ENCODE measurements at places on chromosomes 3 and 15.

- DNase-seq = no peak
Measured at GRCh38 chr3:137944593-137944992, 65.4 kb upstream of the CLDN18 start.

DNA sequence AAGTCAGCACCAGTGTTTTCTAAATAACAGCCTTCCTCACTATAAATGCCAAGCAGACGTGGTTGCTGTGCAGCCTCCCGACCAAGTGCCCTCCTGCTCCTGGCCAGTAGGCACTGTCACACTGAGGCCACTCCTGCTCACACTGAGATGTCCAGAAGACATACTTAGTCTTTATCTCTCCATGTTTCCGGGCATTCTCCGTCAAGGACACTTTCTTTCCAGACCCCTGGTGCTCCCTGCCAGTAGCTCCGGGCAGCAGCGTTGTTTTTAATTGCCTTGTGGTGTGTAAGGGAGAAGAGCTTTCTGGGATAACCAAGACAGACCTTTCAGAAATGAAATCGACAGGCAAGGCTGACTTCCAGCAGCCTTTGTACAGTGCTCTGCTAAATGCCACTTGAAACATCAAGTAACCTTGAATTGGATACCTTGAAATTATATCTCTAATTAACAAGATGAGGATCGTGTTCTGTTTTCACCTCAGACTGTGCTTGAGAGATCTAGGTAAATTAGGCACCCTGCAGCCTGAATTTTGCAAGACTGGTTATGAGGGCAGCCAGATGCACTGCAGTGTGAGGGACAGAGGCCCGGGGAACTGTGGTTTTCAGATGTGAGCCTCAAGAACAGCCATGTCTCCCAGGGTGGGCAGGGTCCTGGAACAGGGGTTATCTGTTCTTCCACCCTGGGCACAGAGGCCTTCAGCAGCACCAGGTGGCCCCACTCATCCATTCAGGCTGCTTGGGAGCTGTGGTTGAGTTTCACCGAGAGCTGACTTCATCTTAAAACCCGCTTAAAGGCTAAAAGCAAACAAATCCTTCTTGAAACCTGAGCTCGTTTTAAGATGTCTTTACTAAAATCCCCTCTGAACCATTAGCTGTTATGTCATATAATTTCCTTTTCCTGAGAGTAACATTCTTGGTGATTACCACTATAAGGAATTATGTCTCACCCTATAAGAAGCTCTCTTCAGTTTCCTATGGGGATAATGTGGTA lies 105.5 kb upstream of the IL12A start:
- no peak for DNase-seq

DNA sequence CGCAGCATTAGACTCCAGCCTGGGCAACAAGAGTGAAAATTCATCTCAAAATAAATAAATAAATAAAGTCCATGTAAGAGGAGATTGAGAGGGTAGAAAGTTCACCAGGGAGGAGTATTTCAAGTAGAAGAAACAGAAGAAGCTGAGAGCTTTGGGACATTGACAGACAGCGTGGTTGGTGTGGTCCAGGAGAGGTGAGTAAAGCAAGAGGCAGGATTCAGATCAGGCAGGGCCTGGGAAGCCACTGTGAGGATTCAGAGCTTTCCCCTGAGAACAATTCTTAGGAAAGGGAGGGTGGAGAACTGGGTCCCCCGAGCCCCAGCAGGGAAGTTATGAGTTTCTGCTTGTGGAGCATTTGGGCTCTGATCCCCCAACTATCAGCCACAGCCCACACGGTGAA lies 54.2 kb upstream of the AMOTL2 start:
- DNase-seq = no peak

GRCh38 chr3:175270198-175270837 lies 411.2 kb downstream of the NAALADL2 start:
- no peak for DNase-seq

DNA sequence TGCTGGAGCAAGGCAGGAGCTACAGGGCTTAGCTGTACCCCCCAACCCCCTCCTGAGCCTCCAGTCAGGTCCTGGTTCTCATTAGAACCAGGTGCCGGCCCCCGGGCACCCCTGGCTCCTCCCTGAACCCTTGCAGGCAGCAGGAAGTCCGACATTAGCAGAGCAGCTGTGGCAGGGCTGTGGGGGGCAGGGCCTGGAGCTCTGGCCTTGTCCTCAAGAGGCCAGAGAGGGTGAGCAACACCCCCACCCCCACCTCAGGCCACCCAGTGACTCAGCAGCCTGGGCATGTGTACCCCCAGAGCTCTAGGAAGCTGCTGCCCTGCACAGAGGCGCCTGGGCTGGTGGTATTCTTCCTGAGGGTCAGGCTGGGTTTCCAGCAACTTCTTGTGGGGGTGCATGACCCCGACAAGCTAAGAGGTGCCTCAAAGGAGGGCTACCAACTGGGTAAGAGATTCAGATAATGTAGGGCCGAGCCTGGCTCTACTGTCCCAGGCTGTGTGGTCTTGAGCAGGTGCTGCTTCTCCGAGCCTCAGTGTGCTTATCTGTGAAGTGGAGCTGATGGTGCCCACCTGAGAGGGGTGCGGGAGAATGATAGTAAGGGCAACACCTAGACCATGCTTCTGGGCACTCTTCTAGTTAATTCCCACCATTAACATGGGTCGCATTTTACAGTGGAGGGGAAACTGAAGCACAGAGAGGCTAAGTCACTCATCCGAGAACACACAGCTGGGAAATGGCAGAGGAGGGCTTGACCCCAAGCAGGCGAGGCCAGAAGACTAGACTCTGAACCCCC lies 16.0 kb downstream of the H1-8 start:
- DNase-seq = no peak

- no peak for DNase-seq
Measured at GRCh38 chr3:84318273-84318809, 640.4 kb upstream of the CADM2 start.

DNA sequence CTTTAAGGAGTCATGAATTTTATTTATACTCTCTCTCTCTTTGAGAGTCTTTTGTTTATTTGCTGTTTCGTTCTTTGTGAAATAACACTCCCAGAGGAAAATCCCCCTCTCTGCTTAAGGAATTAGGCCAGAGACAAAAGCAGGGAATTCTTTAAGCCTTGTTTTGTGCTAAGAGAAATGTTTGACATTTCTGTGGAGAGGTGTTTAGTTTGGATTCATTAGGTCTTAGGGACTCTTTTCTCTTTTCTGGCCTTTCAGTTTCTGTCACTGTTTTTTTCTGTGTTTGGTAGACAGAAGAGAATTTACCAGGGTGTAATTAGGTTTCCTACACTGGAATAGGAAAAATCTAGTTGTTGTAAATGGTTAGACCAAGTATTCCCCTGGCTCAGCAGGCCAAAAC lies 241.8 kb upstream of the NR2F2 start:
- no peak for DNase-seq

DNA sequence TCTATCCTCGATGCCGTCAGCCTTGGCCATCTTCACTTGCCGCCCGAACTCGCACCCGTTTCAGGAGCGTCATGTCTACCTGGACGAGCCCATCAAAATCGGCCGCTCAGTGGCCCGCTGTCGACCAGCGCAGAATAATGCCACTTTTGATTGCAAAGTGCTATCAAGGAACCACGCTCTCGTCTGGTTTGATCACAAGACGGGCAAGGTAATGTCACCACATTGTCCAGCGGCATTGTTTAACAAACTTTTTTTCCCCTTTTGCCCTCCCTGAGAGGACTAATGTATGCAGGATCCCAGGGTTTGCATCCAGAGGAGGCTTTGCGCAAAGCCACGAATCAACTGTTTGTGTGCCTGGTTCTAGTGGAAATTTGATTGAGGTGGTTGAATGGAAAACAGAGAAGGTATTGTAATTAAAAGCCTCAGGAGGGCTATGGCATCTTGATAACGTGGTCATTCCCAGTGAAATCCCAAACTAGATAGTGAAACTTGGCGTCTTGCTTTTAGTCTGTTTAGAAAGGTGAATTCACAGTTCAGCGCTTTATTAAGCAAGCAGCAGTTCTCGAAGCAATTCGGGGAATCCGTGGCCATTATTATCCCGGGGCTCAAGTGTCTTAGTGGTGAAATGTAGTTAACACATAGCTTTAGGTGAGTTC lies 1.7 kb downstream of the SLMAP start:
- DNase-seq = no peak

DNA sequence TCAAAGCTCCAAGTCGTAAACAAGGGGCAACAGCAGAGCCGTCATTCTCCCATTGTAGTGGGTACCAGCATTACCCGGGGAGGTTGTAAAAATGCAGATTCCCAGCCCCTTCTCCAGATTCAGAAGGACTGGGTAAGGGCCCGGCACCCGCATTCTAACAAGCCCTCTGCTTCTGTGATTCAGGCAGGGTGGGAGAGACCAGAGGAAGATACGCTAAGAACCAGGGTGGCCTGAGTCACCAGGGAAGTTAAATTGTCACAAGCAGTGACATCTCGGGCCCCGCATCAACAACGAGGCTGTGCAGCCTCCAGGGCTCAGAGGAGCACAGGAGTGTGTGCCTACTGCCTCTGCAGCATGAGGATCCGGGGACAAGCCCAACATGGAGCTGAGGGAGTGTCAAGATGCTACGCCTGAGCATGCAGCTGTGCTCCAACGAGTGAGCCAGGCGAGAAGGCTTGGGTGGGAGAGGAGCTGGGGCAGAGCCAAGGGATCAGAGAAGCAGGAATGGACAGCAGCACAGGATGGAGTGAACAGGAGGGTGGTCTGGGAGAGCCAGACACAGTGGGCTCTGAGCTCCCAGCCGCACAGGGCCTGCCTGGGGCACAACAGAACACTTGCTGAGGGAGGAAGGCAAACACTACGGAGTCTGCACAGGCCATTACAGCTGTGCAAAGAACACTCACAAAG lies 68.5 kb downstream of the CPN2 start:
- DNase-seq = no peak

DNA sequence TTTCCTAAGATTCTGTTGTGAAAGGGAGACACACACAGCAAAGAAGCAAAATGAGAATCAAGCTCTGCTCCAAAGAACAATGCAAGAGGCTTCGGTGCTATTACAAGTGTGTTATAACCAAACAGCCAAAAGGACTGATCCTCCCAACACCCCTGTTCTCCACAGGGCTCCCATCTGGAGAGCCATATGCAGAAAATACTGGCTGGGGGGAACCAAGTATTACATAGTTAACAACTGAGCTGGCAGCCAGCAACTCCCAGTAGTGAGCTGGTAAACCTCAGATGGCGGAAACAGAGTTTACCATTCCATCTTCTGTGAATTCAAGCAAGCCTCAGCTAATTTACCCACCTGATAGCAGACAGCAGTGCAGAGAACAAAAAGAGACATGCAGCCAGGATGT lies 156.4 kb downstream of the NTRK3 start:
- no peak for DNase-seq

GRCh38 chr3:135964160-135964955 lies 1.2 kb upstream of the PPP2R3A start:
- no peak for DNase-seq

DNA sequence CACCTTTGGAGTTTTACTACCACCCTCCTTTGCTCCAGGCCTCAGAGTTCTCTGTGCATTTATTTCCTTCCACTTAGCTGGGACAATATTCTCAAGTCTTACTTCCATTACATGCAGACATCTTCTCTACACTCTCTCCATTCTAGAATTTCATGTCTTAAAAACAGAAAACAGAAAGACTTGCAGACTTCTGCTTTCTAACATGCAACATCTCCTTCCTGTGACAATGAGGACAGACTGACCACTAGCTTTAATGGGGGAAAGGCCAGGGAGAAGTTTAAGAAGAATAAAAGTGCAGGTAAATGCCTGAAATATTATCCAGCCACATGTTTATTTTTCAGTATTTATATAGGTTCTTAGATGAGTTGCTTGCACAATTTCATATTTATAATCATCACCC lies 17.1 kb upstream of the CSTA start:
- DNase-seq = no peak

- no peak for DNase-seq
Measured at GRCh38 chr3:195760345-195761122, 39.8 kb downstream of the MUC20 start.

DNA sequence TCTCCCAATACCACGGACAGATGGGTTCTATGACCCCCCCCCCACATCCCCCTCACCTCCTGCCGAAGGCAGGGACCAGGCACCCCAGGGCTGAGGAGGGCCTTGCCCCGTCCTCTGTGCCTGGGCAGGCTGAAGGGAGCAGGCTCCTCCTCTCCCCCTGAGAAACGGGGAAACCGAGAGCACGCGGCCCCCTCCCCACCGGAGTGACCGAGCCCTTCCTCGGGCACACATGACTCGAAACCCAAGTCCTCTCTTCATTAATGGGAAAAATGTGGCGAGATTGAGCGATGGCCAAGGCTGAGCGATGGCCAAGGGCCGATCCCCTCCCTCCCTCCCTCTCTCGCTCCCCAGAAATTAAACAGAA lies 7.0 kb downstream of the EPHB3 start:
- no peak for DNase-seq

GRCh38 chr3:101902041-101902440 lies 52.7 kb downstream of the NFKBIZ start:
- no peak for DNase-seq

- no peak for DNase-seq
Measured at GRCh38 chr3:131329774-131330173, 51.8 kb upstream of the NUDT16 start.

GRCh38 chr3:52555056-52555455 lies 18.7 kb downstream of the UQCC5 start:
- DNase-seq = no peak

- no peak for DNase-seq
Measured at GRCh38 chr3:76311941-76312340, 526.6 kb upstream of the ZNF717 start.

GRCh38 chr3:69330891-69331400 lies 54.9 kb downstream of the FRMD4B start:
- no peak for DNase-seq

GRCh38 chr15:82543160-82543559 lies 2.9 kb upstream of the RPS17 start:
- no peak for DNase-seq

DNA sequence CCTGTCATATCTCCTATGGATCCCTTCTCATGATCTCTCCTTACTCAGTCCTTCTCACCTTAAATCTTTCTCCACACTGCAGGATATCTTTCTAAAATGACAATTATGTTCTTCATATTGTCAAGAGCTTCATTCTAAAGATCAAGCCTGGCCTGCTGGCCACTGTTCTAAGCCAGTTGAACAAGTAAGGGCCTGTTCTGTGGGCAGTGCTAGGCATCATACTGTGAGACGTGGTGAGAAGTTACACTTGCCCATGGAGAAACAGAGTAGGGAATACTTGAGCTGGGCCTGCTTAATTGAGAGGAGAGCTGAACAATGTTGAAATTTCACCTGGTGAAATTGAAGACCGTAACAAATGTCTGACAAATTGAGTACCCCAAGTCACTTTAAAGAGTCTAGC lies 184.1 kb upstream of the RASGRP1 start:
- DNase-seq = no peak

DNA sequence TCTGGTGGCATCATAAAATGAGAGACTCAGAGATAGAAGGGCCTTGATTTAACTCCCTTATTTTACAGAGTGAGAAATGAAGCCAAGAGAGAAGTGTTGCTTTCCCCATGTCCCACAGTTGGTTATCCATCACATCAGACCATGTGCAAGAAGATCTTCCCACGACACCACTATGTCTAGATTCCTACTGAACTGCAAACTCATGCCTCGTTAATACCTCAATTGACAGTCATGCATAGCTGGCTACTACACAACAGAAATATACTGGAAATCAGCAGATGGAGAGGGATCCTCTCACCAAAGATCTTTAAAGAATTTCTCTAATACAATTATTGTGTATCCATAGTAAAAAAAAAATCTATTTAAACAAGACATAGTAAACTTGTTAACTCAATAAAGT lies 33.3 kb downstream of the PEAK1 start:
- DNase-seq = no peak

- DNase-seq = no peak
Measured at GRCh38 chr15:31034152-31034551, 42.7 kb upstream of the MTMR10 start.

- no peak for DNase-seq
Measured at GRCh38 chr3:38655708-38656300, 6.3 kb upstream of the SCN5A start.

Measured in GM19239 (cell line).